ENCODE measurements at places on chromosomes 3 and 15.

- DNase-seq = no peak
These were observed 941 bp downstream of the ZBED2 start for GRCh38 chr3:111594205-111594604.

DNA sequence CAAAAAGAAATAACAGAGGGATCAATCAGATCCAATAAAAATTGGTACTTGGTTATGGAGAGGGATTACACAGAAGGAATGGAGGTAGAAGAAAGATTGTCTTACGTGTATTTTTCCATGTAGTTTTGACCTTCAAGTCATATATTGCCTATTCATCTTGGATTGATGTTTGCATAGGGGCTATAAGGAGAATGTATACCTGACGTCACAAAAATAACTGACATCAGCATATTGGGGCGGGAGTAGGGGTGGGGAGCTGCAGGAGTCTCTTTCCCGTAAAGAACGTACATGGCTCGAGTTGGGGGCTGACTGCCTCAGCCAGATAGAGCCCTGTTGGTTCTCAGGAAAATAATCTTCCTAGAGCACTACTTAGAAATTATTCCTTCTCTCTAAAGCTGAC lies 5.9 kb upstream of the FURIN start:
- DNase-seq = no peak

GRCh38 chr15:39239562-39239961 lies 341.3 kb upstream of the THBS1 start:
- no peak for DNase-seq

DNA sequence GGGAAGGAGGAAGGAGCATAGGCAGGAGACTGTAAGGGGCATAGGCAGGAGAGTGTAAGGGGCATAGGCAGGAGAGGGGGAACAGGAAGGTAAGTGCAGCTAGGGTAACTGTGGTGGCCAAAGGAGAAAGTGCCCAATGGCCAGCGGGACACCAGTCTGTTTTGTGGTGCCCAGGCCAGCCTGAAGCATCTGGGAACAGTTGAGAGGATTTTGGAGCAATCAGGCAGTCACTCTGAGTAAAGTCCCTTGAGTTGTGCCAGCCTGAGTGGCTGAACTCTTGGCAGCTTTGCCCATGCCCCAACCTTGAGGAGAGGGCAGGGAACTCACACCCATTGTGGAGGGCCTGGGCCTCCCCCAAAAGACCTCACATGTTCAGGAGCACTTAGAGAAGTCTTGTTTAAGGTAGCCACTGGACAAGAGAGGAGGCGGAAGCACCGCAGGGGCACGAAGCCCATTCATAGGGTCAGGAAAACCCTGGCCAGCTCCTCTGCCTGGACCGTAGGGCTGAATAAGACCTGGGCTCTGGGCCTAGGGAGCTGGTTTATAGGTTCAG lies 3.5 kb upstream of the TGM5 start:
- no peak for DNase-seq

GRCh38 chr3:53089511-53089910 lies 40.7 kb downstream of the RFT1 start:
- no peak for DNase-seq

DNA sequence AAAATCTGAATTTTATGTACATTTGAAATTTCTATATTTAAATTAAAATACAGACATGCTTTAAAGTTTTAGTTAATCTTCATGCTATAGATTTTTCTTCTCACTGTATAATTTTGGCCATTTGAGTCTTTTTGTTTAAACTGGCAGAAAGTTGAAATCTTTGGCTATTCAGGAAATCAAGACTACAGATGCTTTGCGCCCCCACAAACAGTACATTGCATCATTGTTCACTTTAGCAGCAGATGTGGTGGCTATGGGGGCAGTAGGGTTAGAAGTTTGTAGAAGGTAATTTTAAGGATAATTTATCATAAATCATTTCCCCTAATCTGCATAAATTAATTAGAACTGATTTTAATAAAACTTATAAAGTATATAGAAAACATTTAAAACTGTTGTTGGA lies 20.9 kb downstream of the SPPL2A start:
- DNase-seq = no peak

DNA sequence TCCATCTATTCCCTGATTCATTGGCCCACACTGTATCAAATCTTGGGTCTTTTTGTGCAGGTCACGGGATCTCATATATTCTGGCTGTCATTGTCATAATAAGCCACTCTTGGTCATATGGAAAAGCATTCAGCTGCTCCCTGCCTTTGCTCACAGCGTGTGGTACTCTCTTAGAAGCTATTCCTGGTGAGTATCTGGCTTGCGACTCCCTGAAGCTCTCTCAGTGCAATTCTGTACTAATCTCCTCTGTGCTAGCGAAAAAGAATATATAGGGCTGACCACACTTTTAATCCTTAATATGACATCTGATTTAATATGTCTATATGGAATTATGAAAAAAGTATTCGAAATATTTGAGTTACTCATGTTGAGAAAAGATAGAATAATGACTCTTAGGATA lies 440.8 kb upstream of the GBE1 start:
- DNase-seq = no peak
